NCI-H446 (cell line): ENCODE measurements at places on chromosomes 1 and 21.
A peak's percentile ranks its signal among the peaks of the same experiment; 100 is the strongest.

GRCh38 chr21:17783481-17784179, 35.5 kb downstream of the C21orf91 start:
- DNase-seq = no peak

GRCh38 chr21:32349333-32349944, 43.4 kb downstream of the URB1 start:
- no peak for DNase-seq

DNA sequence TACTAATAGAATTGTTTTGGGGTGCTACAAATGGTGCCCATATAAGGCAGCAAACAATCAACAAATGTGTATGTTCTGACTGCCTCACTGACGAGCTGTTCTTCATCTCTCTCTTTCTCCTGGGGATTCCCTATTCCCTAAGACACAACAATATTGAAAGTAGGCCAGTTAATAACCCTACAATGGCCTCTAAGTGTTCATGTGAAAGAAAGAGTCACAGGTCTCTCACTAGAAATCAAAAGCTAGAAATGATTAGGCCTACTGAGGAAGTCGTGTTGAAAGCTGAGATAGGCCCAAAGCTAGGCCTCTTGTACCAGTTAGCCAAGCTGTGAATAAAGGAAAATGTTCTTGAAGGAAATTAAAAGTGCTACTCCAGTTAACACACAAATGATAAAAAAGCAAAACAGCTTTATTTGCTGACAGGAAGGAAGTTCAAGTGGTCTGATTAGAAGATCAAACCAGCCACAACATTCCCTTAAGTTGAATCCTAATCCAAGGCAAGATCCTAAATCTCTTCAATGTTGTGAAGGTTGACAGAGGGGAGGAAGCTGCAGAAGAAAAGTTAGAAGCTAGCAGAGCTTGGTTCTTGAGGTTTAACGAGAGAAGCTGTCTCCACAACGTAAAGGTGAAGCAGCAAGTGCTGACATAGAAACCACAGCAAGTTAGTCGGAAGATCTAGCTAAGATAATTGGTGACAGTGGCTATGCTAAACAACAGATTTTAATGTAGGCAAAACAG, 26.3 kb downstream of the ATP2B4 start:
- DNase-seq = no peak

GRCh38 chr21:17819877-17820229, 697 bp upstream of the C21orf91 start:
- DNase-seq = no peak

DNA sequence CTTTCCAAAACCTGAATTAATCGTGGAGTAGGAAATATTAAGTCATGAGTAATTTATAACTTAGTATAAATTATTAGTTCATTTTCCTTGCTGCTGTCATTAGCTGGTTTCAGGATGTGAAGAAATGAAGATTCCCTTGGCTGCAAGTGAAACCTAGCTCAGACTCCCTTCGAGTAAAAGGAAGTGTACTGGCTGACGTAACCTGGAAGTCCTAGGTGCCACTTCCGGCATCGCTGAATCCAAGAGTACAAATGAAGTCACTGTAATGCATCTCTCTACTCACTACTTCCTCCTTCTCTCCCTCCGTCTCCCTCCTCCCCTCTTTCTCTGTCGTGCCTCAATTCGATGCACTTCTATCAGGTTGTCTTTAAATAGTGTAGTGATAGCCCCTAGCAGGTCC, 28.8 kb downstream of the ZP4 start:
- no peak for DNase-seq

- DNase-seq = no peak
These were observed 10.3 kb downstream of the NIPAL3 start for GRCh38 chr1:24425922-24426321.

DNA sequence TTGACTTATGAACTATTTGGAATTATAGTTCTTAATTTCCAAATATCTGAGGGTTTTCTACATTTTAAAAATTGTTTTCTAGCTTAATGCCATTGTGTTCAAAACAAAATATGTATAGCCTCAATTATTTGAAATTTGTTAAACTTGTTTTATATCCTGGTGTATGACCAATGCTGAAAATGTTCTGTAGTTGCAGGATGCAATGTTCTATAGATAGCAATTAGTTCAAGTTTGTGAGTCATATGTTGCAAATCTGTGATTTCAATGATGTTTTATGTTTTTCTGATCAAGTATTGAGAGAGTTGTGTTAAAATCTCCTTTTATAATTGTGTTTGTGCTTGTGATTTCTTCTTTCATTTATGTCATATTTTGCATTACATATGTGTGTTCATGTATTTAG, 517.5 kb downstream of the ADGRL2 start:
- no peak for DNase-seq

DNA sequence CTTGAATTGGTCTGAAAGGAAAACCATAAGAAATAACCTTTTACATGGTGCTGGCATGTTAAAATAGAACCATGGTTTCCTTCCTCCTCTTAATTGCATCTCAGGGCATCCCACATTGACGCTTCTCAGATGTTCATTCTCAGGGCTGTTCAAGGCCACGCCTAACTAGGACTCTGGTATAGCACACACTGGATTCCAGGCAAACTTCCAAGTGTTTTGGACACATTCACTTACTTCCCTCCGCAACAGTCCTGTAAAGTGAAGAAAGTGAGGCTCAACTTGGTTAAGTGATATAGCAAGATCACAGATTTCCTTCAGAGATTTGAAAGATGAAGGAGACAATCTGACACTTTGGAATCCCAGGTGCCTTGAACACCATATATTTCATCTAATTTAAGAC, 244.8 kb downstream of the DUSP10 start:
- DNase-seq = no peak

DNA sequence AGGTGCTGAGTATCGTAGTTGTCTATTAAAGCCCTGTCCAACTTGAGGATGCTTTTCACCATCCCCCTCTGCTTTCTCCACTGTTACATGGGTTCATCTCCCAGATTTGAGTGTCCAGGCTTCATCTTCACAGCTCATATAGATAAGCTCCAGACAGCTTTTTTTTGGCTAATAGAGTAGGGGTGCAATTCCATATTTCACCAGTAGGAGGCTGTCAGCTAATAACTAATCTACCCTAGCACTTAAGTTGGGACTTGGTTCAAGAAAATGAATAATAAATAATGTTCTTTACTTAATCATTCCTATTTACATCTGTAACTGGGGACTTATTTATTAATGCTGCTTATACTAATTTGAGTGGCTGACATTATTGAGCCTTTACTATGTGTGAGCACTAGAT, 124.5 kb downstream of the IGSF21 start:
- DNase-seq = no peak

GRCh38 chr1:232891656-232892317, 58.6 kb upstream of the NTPCR start:
- DNase-seq = no peak

- DNase-seq = no peak
These were observed 22.0 kb downstream of the AGRN start for GRCh38 chr1:1041873-1042272.

GRCh38 chr1:43961692-43962091, 8.1 kb upstream of the DPH2 start:
- DNase-seq = no peak

DNA sequence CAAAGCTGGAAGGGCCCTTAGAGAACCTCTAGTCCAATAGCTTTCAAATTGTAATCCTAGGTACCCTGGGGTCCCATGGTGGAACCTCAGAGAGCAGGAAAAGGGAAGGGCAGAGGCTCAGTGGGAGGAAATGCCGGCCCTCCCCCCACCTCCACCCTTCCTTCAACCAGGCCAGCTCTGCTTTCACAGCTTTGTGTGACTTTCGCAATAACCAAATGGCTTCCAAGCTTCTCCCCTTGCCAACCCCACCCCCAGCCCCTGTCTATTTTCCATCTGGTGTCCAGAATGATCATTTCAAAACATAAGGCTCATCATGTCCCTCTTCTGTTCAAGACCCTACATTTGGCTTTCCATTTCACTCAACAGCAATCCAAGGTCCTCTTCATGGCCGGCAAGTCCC, 74.4 kb downstream of the CD58 start:
- DNase-seq = peak; percentile 69

- no peak for DNase-seq
These were observed 59.2 kb downstream of the CLSTN1 start for GRCh38 chr1:9764550-9764949.

DNA sequence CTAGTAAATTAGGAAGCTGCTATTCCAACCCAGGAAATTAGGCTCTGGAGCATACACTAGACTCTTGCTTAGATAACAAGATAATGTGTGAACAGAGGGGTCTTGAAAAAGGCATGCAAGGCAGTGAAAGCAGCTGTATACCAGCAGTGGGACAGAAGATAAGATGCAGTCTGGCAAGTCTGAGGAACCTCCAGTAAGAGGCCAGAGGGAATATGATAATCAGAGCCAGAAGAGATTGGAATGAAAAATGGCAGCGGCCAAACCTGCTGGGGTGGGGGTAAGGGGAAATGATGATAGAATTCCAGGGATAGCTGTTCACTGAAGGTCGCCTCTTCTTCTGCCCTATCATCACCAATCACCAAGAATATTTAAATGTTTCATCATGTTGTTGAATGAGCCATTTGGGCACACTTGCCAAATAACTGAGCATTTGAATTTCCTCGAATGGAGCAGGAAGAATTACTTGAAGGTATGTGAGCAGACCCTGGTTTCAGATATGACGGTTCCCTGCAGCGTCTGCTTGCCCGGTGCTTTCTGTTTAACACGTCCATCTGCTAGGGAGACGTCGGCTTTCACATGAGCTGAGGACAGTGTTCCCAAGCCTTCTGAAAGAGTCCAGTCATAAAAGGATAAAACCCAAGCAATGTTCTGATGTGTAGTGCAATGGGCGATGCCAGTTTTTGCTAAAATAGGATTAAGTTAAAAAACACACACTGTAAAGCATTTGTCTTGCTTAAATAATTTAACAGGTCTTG, 173.3 kb downstream of the RWDD3 start:
- DNase-seq = peak; percentile 87

GRCh38 chr1:27868932-27869718, 3.2 kb upstream of the THEMIS2 start:
- no peak for DNase-seq

GRCh38 chr1:25771221-25772114, 28.5 kb upstream of the SELENON start:
- peak; percentile 37 for DNase-seq

DNA sequence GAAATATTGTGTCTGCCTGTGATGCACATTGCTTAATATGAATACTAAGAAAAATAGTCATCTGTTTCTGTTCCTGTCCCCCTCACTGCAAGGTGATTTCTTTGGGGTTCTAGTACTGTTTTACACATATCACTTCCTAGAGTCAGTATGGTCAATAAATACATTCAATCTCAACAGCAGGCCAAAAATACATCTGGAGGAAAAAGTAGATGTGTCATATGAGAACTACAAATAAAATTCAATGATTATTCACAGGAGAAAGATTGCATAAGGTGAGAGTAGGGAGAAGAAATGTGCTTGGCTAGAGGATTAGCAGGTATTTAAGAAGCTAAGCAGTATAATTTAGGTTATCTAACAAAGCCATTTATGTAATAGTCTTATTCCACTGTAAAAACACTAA, 45.3 kb upstream of the SAMSN1 start:
- DNase-seq = no peak

DNA sequence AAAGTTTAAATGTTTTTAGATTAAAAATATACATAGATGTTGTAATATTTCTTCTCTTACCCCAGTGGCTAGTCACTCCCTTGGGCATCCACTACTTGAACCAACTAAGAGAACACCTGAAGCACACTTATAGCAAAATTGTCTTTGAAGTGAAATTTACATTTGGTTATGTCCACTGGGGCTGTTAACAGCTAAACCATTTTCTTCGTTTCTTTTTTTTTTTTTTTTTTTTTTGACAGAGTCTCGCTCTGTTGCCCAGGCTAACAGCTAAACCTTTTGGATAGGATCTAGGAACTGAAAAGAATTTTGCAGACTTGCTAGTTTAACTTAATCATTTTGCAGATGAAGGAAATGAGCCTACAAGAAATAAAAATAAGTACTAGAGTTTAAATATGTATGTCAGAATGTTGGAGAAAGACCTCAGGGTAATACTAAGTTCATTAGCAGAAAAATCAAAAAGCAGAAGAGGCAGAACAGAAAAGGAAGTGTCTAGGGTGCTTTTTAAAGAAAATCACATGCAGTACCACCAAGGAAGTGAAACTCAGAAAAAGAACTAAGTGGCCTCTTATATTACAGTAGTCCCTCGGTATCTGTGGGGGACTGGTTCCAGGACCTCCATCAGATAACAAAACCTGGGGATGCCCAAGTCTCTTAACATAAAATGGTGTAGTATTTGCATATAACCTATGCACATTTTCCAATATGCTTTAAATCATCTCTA, 11.8 kb downstream of the DRAM2 start:
- DNase-seq = no peak

DNA sequence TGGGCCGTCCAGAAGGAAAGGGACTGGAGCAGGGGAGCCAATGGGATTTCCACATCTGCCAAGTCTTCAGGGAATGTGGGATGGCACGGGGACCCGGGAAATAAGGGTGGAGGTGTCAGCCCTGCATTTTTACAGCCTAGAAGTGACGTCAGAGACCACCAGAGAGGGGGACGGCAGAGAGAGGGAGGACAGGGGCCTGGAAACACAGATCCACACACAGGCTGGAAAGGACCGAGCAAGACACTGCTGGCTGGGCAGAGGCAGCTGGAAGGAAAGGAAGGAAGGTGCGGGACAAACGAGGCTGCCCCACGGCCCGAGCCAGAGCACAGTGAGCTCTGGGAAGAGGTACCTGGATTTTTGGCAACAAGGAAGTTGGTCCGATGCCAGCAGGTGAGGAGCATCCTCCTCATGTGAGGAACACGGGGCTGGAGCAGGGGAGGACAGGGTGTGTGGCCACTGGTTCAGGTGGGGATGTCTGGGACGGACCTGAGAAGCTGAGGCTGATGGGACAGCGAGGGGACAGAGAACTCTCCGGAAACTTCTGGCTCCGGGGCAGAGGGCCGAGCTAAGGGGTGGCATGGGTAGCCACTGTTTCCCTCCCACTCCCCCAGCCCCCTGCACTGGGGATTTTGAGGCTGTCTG, 138.3 kb downstream of the PGBD5 start:
- DNase-seq = no peak

- DNase-seq = no peak
These were observed 37.5 kb upstream of the LAPTM5 start for GRCh38 chr1:30795026-30795425.

DNA sequence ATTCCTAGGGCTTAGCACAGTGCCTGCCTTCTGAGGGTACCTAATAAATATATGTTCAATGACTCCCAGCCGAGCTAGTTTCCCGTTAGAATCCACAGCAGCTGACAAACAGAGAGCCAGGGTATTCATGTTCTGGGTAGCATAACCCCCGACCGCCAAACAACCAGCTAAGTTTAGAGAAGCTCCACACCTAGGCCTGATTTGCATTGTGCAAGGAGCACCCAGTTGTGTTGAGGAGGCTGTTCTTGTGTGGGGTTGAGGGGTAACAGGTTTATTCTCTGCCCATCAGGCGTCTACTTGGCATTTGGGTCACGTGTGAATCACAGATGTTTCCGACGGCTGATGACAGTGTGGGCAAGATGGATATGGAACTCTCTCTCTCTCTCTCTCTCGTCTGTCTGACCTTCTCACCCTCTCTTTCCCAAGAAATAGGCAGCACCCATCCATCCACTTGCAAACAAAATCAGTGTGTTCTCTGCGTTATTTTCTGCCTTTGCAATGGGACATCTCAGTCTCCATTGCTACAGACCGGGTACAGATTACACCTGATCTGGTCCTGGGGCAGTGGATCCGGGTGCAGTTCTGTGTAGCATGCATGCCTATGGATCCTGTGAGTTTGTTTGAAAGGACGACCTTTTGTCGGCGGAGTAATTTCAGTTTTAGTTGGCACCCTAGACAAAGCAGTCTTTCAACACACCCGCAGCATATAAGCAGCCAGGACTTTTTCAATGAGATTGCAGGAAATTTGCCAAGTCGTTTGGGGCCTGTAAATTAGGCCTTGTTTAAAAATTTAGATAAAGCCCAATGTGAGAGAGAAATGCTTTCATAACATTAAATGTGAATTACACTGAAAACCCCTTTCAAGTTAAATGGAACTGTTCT, 29.4 kb downstream of the KAZN start:
- no peak for DNase-seq
